Sigmoid colon (tissue), 7 donors: ENCODE measurements at places on chromosomes 1 and 21.

DNA sequence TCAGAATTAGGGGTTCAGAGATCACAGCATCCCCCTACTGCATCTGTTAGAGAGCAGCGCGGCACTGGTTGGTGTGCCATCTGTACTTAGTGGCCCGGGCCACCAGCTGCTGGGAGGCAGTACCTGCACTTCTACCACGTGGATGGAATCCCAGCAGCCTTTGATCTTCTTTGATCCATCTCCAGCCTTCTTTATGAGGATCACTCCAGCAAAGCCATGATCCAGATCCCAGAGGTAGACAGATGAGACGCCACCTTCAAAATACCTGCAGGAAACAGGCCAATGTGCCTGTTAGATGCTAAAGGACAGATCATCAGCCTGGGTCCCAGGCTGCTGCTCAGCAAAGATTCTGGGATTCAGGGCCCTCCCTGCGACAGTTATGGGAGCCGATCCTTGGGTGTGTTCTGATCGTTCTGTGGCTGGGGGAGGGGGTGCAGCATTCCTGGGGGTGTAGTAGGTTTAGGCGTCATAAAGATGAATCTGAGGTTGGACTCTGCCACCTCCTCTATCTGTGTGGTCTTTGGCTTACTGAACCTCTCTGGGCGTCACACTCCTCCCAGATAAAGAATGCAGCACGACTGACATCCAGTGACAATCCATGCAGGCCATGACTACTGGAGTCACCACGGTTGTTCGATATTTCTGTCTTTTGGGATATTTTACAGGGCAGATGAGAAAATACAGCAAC is 45.3 kb downstream of the SLC66A1 start:
- no peak overlapping the region for H3K27ac ChIP-seq
- no peak for DNase-seq
- peaks cover 44% of the 10 kb centered on the region for H3K4me1 ChIP-seq
- no peak overlapping the region for H3K4me3 ChIP-seq

- H3K4me3 ChIP-seq = no peak overlapping the region
- H3K27ac ChIP-seq = no peak overlapping the region
- H3K27me3 ChIP-seq = no peaks in the 10 kb centered on the region
- no peak for DNase-seq
- no peaks in the 10 kb centered on the region for H3K4me1 ChIP-seq
- no peaks in the 10 kb centered on the region for H3K36me3 ChIP-seq
Observed at GRCh38 chr1:93991271-93991670, 82.0 kb upstream of the GCLM start.

DNA sequence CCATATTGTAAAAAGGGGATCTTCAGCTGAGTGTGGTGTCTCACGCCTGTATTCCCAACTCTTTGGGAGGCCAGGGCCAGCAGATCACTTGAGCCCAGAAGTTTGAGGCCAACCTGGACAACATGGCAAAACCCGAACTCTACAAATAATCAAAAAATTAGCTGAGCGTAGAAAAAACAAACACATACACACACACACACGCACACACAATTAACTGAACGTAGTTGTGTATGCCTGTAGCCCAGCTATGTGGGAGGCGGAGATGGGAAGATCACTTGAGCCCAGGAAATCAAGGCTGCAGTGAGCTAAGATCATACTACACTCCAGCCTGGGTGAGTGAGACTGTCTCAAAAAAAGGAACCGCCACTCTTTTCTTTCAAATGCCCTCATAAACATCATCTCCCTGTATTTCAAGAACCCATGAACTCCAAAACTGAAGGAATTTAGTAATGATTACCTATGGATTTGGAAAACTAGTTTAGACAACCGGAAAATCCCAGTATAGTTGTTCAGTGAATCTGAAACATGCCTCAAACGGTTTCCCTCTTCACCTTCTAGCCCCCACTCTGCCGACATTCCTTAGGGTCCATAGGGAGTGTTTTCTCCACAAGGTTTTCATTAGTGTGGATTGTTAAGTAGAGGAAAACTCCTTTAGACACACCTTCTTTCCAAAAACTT is 4.5 kb downstream of the TXNIP start:
- H3K4me3 ChIP-seq = peak overlapping the region; percentile 91
- H3K27ac ChIP-seq = peak overlapping the region; percentile 95
- H3K36me3 ChIP-seq = peaks cover 36% of the 10 kb centered on the region
- H3K27me3 ChIP-seq = no peaks in the 10 kb centered on the region
- no peaks in the 10 kb centered on the region for H3K4me1 ChIP-seq

GRCh38 chr1:209768354-209768774 is 12.5 kb downstream of the TRAF3IP3 start:
- no peak overlapping the region for H3K4me3 ChIP-seq
- H3K4me1 ChIP-seq = peaks cover 27% of the 10 kb centered on the region
- H3K27me3 ChIP-seq = no peaks in the 10 kb centered on the region
- H3K27ac ChIP-seq = peak overlapping the region; percentile 64
- H3K36me3 ChIP-seq = no peaks in the 10 kb centered on the region

DNA sequence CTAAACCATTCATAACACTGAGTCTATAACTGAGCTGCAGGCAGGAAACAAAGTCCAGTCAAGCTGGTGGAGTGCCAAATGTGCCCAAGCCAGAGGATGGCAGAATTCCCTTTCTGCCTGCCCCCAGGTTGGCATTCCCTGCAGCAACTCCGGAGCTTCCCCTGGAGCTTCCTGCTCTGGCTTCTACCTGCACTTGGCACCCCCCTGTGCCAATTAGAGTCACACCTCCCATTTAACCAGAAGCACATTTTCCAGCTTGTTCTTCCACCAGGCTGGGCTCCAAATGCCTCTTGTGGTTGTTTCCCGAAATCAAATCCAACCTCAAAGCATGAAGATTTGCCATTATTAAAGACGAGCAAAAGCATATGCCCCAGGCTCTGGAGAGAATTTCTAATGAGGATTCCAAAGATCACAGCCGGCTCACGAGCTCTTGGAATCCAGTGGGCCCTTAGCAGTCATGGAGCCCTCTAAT is 294.5 kb downstream of the RRAGC start:
- H3K27ac ChIP-seq = no peak overlapping the region
- H3K4me3 ChIP-seq = no peak overlapping the region

DNA sequence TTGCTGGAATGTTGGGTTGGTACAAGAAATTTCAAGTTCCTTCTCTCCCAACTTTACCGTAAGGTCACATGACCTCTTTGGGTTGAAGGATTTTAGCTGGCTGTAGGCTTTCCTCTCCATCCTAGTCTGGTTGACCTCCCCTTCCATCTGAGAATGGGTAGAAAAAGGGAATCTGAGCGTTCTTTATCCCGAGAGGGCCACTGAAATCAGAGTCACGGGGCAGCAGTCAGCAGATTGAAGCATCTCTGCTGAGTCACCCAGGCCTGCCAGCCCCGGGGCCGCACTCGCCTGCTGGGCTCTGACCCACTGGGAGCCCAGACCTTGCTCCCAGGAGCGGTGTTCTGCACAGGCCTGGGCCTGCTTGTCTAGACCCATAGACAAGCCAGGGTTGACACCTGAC is 31.0 kb downstream of the TMCC2 start:
- DNase-seq = no peak
- no peak overlapping the region for H3K27ac ChIP-seq
- H3K4me1 ChIP-seq = peaks cover 7% of the 10 kb centered on the region

GRCh38 chr1:98053471-98054366 is 132.9 kb upstream of the DPYD start:
- H3K4me3 ChIP-seq = peak overlapping the region; percentile 44
- peaks cover 40% of the 10 kb centered on the region for H3K27me3 ChIP-seq
- DNase-seq = peak; percentile 68
- peaks cover 12% of the 10 kb centered on the region for H3K4me1 ChIP-seq

- H3K36me3 ChIP-seq = no peaks in the 10 kb centered on the region
- DNase-seq = no peak
- no peak overlapping the region for H3K4me3 ChIP-seq
Observed at GRCh38 chr1:1779691-1780597, 1.7 kb upstream of the NADK start.

DNA sequence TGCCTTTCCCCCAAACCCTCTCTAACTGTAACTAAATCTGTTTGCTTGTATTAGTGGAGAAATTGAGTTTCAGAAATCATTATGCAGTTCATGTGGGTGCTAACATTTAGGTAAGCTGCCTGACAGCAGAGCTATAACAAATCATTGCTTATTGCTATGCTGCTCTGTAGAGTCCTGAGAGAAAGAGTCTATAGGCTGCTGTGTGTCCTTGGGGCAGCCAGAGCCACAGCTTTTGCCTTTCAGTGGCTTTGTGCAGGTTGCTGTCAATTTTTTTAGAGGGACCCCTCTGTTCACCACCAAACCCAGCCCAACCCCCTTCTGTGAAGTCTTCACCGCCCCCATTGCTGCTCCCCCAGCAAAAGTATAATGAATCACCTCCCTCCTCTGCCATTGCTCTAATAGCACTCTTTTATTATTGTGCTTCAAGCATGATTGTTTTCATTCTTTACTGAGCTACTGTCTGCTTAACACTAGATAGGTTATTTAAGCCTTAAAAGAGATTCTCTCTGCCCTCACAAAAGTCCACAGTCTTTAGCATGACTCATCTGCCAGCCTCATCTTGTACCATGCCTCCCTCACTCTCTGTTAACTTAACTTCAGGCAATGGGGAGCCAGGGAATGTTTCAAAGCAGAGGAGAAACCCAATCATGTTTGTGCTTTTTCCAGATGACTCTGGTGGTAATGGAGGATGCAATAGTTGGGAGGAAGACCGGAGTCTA is 38.6 kb downstream of the DIRAS3 start:
- no peak overlapping the region for H3K4me3 ChIP-seq
- H3K4me1 ChIP-seq = no peaks in the 10 kb centered on the region
- H3K27ac ChIP-seq = no peak overlapping the region

GRCh38 chr1:69363236-69363635 is 204.5 kb upstream of the LRRC7 start:
- no peak overlapping the region for H3K4me3 ChIP-seq
- H3K36me3 ChIP-seq = no peaks in the 10 kb centered on the region
- DNase-seq = no peak
- no peak overlapping the region for H3K27ac ChIP-seq
- H3K27me3 ChIP-seq = no peaks in the 10 kb centered on the region
